ENCODE measurements at places on chromosomes 2 and 18.
A peak's percentile ranks its signal among the peaks of the same experiment; 100 is the strongest.

DNA sequence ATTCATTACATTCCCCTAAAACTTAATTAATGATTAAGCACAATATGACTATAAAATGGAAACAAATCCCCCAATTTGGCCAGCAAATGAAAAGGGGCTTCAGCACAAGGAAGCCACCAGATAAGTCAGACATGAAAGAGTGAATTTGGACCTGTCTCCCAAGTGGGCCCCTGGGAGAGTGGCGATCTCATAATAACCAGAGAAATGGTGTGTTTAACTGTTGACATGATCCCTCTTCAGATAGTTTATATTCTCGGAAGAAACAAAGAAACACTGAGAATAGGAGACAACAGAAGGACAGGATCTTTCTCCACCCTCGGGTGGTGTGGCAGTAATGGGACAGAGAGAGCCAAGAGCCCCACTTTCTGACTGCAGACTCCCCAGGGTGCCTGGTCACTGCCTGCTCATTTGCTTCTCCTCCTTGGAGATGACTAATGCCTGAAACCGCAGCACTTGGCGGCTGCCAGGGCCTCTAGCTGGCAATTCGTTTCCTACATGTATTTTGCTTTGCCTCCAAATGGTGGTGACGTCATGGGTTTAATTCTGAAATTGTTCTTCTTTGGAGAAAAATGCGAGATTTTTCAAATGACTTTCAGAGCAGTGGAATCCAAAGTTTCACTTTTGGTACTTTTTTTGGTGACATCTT lies 46.4 kb upstream of the SPP2 start:
- no peak for DNase-seq

GRCh38 chr2:195352581-195352980 lies 304.4 kb upstream of the SLC39A10 start:
- no peak for DNase-seq

GRCh38 chr18:46445522-46446313 lies 211.3 kb downstream of the LOXHD1 start:
- DNase-seq = no peak

DNA sequence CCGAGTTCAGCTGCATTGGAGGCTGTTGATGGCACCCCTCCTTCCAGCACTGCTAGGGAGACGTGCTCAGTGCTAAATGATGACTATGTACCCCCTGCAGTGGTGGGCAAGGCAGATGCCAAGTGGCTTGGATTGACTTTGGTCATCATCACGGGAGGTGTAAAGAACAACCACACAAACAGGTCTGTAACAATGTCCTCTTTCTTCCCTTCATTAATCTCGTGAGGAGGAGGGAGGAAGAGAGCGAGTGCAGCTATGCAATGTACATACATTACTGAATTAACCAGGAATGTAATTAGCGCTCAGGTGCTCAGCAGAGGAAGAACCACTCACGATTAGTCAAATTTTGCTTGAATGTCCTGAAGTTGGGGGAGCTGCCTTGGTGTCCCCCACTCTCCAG lies 173.9 kb upstream of the SKOR2 start:
- no peak for DNase-seq

DNA sequence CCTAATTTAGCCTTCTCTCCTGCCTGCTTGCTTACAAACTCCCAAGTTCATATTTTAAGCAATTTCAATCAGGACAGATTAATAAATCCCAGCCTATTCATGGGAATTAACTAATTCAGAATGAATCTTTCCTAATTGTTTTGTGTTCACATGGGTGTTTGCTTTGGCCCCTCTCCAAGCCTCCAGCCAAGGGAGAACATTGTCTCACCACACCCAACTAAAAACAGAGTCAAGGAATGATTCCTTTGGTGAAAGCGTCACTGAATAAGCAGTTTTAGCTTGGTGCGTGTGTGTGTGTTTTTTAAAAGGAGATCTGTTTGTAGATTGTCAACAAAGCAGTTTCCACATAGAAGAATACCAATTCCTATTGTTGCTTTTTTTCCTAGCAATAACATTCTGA lies 43.0 kb upstream of the DSG1 start:
- no peak for DNase-seq

DNA sequence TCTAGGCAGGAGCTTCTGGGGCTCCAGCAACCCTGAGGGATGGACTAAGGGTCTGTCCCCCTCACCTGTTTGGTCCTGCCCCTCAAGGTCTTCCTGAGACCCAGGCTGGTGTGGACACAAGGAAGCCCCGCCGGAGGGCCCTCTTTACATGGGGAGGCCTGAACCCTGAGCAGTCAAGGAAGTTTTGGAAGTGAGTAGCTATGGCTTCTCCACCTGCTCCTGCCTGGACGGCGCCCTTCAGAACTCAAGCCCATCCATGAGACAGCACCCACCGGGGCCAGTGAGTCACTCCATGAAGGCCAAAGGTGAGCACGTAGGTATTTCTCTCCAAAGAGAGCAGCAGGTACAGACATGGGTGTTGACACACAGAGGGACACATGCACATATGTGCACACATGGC lies 98.2 kb upstream of the CTDP1 start:
- DNase-seq = no peak

DNA sequence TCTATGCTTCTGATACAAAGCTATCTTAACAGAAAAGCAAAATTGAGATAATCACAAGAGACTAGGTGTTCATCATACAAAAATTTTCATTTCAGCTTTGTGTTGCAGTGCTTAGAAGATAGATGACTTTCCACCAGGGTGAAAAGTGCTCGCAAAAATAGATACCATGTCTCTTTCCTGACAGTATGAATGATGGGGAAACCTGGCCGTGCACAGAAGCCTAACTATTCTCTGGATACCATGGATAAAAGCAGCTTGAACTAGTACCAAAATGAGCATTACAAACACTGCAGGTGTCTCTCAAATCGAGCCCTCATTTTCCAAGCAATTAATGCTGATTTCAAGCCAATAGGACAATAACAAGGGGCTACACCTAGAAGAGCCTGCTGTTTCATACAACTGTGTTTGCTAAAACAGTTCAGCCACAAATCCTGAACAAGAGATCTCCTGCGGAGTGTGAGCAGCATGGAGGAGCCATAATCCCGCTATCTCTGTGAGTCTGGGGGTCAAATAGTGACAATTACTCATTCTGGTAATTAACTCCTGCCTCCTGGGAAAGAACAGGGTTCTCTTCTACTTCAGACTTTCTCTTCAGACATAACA lies 507.6 kb downstream of the PID1 start:
- DNase-seq = no peak

DNA sequence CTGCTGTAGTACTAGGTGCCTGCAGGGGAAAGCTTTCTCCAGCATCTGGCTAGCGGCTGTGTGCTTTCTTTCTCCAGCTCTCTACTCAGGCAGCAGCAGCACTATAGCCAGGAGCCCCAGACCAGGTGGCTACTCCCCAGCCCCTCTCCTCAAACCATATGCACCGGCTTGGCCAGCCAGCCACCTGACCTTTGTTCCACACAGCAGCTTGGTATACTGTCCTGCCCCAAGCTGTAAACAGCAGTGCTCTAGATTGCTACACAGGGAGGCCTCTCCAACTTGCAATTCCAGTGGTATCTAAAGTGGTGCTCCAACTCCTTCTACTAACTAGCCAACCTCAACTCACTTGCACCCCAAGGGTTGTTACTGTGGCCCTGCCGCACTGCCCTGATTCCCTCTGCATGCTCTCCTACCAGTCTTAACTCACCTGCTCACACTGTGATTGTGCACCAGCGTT lies 19.6 kb downstream of the LDAH start:
- no peak for DNase-seq

GRCh38 chr2:224195925-224196571 lies 157.0 kb upstream of the SERPINE2 start:
- DNase-seq = no peak

GRCh38 chr18:22840606-22841144 lies 92.5 kb upstream of the RBBP8 start:
- no peak for DNase-seq

DNA sequence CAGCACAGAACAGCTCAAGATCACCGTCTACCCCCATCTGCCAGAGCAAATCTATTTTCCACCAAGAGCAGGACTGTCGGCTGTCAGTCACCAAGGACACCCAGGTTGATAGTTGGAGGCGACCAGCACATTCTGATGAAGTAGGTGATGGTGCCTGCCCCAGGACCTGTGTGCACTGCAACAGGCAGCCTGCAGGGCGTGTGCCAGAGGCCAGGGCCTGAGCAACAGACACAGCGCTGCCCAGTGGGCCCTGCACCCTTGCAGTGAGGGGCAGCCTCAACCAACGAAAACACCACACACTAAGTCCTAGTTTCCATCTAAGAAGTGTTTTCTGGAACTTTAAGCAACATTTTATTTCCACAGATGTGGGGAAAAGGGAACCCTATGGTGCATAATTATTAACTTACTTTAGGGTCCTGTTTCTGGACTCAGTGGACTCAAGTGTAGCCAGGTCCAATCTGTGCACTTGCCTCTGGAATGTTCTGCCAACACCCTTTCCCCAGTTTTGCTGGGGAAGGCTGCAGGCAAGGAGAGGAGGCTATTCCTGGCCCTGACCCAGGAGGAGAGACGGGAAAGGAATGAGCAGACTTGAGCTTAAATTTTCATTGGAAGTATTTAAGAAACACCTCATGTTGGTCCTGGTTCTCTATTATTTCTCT lies 61.5 kb downstream of the ADNP2 start:
- DNase-seq = no peak

GRCh38 chr18:31819106-31819924 lies 58.6 kb upstream of the SLC25A52 start:
- no peak for DNase-seq

GRCh38 chr18:21599585-21600525 lies 649 bp downstream of the ESCO1 start:
- no peak for DNase-seq

GRCh38 chr2:206443735-206444527 lies 599 bp downstream of the ADAM23 start:
- peak; percentile 7 for DNase-seq

DNA sequence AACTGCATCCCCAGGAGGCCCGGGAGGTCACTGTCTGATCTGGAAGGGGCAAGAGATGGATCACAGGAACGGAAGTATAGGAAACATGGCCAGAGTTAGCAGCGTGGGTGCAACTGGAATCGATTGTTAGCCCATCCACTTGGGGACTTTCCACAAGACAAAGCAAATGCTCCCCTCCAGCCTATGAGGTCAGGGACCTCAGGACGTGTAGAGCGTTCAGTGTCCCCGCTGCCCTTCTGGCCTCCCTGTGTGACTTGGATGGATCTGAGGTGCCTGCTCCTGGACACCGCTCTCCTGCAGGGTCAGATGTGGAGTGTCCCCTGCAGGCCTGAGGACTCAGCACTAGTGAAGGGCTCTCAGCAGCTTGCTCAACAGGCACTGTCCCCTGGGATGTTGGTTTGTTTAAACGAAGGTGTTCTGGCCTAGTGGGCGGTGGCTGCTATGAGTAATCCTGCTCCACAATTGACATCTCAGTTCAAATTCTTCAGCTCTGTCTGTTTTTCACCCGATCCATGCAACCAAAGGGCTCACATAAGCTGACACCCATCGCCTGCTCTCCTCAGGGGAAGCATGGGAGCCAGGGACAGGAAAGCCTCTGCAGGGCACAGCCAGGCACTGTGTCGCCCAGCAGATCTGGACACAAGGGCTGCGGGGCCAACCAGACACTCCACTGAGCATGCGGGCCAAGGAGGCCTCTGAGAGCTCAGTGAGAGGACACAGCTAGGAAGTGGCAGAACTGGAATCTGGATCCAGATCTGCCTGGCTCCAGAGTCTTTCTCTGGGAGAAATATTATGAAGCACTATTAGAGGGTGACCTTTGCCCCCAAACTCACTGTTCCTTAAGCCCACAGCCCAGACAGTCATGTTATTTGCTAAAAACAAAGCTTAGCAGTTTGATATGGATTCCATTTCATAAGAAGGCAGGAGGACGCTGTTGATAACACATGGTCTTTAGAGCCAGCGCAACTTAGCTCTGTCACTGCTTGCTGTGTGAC lies 78.5 kb downstream of the RHOB start:
- DNase-seq = no peak

DNA sequence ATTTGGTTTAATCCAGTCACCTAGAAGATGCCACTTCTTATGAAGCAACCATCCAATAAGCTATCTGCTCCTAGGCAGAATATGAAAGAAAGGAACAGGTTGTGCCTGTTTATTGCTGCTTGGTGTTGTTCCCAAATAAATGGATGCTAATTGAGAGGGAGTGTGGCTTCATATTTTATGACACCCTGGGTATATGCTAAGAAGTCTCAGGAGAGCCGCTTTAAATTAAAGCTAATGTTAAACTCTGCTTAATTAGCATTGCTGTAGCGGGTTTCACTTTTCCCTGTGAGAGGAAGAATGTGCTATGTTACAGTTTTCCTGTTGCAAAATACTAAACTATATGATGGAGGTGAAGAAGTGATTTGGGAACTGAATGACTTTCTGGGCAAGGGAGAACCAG lies 48.7 kb upstream of the TANK start:
- DNase-seq = no peak

- DNase-seq = no peak
These were observed 31.8 kb downstream of the RNU4ATAC start for GRCh38 chr2:121562269-121563176.

DNA sequence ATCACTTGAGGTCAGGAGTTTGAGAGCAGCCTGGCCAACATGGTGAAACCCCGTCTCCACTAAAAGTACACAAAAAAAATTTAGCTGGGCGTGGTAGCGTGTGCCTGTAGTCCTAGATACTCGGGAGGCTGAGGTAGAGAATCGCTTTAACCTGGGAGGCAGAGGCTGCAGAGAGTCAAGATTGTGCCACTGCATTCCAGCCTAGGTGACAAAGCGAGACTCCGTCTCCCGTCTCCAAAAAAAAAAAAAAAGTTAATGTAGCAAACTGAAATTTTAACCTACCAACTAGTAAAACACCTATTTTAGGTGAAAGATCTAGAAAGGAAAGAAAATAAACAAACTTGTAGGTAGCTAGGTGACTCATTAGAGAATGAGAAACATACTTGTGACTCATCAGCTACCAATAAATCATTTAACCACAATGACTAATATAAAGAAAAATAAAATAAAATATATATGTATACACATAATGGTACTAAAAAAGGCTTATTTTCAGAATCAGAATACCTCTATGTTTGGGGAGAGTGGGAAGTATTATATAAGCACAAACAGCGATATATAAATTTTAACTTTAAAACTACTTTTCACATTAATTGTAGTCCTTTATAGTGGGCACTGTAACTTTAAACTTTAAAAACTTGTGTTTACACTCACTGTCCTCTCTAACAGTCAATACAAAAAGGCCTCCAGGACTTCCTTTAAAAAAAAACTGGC lies 36.6 kb downstream of the DARS1 start:
- DNase-seq = no peak

DNA sequence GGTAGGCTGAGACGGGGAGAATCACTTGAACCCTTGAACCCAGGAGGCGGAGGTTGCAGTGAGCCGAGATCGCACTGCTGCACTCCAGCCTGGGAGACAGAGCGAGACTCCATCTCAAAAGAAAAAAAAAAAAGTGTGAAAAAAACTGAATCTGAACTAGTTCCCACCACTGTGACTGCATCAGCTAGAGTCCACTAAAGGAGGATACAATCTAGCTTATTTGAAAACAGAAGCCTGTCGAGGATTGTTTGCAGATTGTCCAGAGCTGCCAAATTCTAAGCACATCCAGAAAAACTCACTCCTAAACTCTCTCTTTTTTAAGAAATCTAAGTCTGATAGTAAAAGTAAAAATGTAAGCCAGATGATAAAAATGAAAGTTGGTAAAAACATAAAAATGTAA lies 10.6 kb downstream of the GFPT1 start:
- DNase-seq = no peak
